ENCODE measurements at places on chromosomes 3 and 15. TPM values are rescaled to one million over a fixed set of nuclear protein-coding genes. Genes with fewer than 3 reads are reported as not detected.

The CSPG4 gene
- 2.6 TPM for total RNA-seq

The GP9 gene
- total RNA-seq, result not detected

The VPS8 gene
- 71.8 TPM for total RNA-seq

The TMCO5A gene
- total RNA-seq, result 0.35 TPM

The UQCC5 gene
- 16.5 TPM for total RNA-seq

The MEIS2 gene
- 25.0 TPM for total RNA-seq

The LRRC31 gene
- total RNA-seq, result not detected

Measured in PC-9 (cell line).